ENCODE measurements at places on chromosomes 3 and 15.

- H3K27ac ChIP-seq: no peak overlapping the region
- H3K4me1 ChIP-seq: no peaks in the 10 kb centered on the region
- H3K4me3 ChIP-seq: no peak overlapping the region
- H3K27me3 ChIP-seq: peaks cover 5% of the 10 kb centered on the region
- no peak for DNase-seq
Measured at GRCh38 chr3:169624533-169624972, 39.0 kb downstream of the MECOM start.

GRCh38 chr3:169886671-169887070 lies 16.9 kb upstream of the LRRC31 start:
- H3K36me3 ChIP-seq: no peaks in the 10 kb centered on the region
- H3K4me1 ChIP-seq: no peaks in the 10 kb centered on the region
- H3K27me3 ChIP-seq: no peaks in the 10 kb centered on the region
- H3K27ac ChIP-seq: no peak overlapping the region

DNA sequence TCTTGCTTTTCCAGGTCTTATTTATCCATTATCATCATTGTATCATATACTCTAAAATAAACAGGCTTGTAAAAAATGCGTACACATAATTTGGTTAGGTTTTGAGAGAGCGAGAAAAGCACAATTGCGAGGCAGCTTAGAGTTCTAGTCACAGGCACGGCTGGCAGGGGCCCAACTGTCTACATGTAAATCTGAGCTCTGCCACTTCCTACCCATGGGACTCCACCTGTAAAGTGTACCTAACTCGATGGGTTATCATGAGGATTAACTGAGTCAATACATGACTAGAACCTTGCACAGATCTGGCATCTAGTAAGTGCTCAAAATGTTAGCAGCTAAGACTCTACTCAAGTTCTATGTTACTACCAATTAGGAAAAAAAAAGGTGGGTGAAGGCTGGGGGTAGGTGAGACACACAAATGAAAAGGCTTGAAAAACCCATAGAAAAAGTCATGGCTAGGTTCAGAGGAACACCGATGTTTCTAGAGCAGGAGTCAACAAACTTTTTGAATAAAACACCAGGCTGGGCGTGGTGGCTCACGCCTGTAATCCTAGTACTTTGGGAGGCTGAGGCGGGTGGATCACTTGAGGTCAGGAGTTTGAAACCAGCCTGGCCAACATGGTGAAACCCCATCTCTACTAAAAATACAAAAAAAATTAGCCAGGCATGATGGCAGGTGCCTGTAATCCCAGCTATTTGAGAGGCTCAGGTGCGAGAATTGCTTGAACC lies 36.2 kb downstream of the GLB1 start:
- H3K27ac ChIP-seq: no peak overlapping the region
- no peaks in the 10 kb centered on the region for H3K36me3 ChIP-seq
- H3K4me3 ChIP-seq: no peak overlapping the region

GRCh38 chr3:110323349-110323748 lies 748.3 kb upstream of the NECTIN3 start:
- no peak overlapping the region for H3K4me3 ChIP-seq
- H3K4me1 ChIP-seq: no peaks in the 10 kb centered on the region
- H3K36me3 ChIP-seq: no peaks in the 10 kb centered on the region
- DNase-seq: no peak
- no peaks in the 10 kb centered on the region for H3K27me3 ChIP-seq
- H3K27ac ChIP-seq: no peak overlapping the region
